Tongue (tissue), 3 donors: ENCODE measurements at places on chromosomes 11 and 22.

- DNase-seq: no peak
These were observed 6.1 kb upstream of the CHST1 start for GRCh38 chr11:45671246-45672171.

DNA sequence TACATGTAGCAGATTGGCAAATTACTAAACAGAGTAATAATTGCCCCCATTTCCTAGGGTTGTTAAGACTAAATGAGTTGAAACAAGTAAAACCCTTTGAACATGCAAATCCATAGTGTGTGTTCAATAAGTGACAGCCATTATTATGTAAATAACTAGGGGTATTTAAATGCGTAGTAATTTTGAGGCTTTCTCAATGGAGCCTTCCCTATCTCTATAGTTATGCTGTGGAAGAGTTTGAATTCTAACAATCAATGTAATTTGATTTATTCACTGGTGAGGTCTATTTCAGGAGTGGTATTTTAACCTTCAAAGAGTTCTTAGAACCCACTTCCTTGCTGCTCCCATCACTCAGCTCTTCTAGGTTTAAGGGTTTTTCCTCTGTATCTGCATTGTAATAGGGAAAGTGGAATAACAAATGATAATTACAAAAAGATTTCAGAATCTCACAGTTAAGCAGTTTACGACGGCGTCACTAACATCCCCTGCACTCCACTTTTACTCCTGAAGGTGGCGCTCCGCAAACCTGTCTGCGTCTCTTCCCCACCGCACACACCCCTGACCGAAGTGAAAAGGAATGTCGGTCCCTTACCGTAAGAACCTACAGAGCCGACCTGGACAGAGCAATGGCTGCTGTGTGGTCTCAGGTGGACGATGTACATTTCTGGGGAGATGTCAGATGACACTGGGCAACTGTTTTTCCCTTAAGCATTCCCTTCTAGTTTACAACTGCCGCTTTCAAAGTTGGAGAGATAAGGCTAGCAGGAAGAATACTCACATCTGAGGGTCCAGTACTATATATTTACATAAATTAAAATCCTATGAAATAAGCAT is 80.8 kb downstream of the ZC3H12C start:
- DNase-seq: peak; percentile 80

DNA sequence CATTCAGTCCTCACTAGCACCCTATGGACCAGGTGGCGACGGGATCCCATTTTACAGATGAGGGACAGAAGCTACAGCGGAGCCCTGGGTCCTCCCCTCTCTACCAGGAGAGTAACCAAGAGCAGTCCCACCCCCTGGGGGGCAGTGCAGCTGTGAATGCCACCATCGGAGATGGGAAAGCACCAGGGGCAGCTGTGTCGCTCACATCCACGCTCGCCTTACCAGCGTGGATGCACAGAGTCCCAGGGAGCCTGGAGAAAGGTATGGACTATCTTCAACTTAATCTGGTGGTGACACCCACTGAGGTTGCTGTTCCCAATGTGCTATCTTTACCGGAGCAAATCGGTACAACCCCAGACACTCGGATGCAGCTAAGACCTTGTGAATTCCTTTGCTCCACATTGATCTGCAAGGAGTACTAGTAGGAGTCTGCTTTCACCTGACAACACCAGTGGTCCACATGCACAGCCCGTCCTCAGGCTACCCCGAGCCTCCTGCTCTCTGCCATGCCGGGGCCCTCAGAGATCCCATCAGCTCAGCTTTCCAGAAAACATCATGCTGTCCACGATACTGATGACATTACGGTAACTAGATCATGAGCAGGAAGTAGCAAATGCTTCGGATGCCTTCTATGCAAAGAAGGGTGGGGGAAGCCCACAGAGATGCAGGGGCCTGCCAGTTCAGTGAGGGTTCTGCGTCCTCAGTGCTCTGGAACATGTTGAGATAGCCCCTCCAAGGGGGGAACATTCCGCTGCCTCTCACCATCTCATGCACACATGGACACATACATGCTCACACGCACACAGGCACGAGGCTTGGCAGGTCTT is 126.0 kb downstream of the CTTN start:
- no peak for DNase-seq

DNA sequence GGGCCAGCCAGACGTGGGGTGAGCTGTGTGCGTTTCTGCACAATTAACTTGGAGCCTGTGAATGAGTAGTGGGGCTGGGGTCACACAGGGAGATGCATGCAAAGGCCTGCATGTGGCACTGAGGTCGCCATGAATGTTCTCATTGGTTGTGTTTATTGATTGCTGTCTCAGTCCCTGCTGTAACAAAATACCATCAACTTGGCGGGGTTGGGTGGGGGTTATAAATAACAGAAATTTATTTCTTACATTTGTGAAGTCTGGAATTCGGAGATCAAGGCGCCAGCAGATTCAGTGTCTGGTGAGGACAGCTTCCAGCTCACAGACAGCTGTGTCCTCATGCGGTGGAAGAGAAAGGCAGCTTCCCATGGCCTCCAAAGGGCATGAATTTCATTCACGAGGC is 29.3 kb upstream of the PHF21B start:
- no peak for DNase-seq

DNA sequence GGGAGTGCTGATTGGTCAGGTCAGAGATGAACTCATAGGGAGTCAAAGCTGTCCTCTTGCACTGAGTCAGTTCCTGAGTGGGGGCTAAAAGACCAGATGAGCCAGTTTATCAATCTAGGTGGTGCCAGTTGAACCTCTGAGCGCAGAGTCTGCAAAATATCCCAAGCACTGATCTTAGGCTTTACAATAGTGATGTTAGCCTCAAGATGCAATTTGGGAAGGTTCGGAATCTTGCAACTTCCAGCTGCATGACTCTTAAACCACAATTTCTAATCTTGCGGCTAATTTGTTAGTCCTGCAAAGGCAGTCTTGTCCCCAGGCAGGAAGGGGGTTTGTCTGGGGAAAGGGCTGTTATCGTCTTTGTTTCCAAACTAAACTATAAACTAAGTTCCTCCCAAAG is 92.3 kb upstream of the PARVA start:
- DNase-seq: no peak

DNA sequence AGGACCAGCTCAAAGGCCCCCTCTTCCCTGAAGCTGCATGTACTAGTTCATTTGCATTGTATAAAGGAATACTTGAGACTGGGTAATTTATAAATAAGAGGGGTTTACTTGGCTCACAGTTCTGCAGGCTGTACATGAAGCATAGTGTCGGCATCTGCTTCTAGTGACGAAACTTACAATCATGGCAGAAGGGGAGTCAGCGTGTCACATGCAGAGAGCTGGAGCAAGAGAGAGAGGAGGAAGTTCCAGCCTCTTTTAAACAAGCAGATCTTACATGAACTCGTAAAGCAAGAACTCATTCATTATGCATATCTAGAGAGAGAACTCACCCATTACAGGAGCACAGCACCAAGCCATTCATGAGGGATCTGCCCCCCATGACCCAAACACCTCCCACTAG is 7.1 kb upstream of the HMGXB4 start:
- DNase-seq: no peak

GRCh38 chr11:105858841-105859240 is 163.2 kb downstream of the MSANTD4 start:
- no peak for DNase-seq

DNA sequence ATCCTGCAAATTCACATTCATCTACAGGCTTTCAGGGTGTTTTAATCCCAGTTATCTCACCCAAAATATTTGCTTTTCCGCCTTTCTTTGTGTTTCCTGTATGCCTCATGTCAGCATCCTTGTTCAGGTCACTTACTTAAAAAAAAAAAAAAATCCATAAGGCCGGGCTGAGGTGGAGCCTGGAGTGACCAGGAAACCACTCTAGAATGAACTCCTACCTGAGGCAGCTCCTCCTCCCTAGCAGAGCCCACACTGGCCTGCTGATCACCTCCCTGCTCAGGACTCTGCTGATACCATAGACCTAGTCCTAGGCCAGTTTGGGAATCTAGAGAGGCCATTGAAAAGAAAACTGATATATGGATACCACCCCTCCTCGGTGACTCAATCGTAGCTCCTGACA is 8.7 kb upstream of the DGAT2 start:
- DNase-seq: no peak

DNA sequence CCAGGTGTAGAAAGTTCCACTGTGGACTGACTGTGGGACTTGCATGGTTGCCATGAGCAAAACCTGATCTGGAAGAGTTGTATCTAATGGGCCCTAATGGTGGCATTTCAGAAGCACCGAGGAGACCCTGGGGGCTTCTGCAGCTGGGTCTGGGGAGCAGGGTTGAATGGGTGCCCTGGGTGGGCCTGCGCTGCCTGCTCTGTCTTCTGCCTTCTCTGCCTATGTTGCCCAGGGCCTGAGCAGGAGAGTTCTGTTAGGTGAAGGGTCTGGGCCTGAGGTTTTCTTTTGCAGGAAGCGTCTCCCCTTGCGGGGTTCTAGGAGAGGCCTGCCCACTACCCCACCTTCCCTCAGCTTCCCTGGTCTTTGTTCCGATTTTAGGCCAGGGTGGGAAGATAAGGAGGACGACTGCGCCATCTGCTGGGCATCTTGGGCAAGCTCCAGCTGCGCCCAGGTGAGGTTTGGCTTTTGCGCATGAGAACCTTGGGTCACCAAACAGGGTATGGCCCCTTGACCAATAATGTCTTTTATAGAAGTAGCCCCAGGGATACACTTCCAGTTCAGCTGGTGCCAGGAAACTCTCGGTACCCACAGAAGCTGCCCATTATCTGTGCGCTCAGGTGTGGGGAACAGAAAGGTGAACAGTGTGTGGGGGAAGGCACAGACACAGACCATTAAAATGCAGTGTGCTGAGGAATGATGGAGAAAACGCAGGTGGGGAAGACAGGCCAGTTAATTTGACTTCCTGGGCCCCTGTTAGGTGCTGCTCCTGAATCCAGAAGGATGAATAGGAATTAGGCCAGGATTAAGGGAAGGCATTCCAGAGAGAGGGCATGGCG is 23.2 kb downstream of the COMMD9 start:
- peak; percentile 80 for DNase-seq

GRCh38 chr11:14587258-14587657 is 56.3 kb upstream of the PDE3B start:
- DNase-seq: peak; percentile 37

DNA sequence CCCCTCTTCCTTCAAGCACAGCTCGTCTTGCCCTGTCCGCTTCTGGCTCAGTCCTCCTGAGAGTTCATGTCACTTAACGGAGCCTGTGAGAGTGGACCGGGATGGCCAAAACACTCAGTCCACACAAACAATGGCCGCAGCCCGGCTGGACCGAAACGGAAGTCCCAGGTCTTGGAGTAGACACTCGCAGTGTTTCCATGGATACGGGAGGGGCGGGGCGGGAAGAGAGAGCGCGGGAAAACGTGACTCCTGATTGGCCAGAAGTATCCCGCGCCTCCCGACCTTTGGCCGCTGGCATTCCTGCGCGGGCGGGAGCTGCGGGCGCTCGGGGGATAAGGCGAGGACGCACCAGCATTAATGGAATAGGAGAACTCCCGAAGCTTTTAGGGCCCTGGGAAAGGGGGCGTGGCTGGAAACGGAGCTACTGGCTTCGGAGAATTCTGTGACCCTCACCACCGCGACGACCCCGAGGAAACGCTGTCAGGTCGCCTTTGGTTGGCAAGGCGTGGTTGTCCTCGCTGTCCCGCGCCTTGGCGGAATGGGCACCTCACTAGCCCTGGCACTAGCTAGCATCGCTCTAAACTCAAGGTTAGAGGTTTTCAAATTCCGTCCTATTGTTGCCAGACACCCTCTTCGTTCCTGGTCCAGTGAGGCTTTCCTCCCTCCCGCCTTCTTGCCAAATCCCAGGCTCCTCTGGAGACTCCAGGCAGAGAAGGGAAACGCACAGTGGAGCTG is at the start of the genes NLRP14 and ZNF214:
TSS of gene NLRP14 (plus strand) at position 297 of the 735 bp plus-strand sequence. CDS start 18,108 bp downstream, outside the sequence.
TSS of gene ZNF214 (minus strand) at position 164 of the 735 bp plus-strand sequence. CDS start 17,511 bp downstream, outside the sequence.
- DNase-seq: peak; percentile 97

DNA sequence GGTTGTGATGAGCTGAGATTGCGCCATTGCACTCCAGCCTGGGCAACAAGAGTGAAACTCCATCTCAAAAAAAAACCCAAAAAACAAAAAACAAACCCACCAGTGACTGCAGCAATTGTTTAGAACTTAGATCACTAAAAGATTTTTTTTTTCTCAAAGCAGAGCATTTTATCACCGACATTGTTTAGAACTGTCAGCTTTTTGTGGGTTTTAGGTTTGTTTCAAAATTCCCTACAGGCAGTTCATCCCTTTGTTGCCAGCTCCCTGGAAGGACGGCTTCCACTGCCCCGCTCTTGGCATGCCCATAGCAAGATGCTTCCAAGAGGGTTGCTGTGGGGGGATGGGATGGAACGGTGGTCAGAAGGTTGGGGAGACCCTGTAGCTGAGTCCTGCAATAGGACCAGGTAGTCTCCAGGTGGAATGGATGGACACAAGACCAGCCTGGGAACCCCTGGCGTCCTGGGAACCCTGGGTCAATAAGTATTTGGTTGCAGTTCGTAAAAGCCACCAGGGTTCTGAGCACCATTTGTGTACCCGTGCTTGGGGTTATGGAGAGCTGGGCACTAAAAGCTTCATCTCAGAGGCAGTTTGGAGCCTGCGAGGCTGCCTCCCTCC is 46.7 kb downstream of the TSPAN18 start:
- DNase-seq: no peak

GRCh38 chr11:6405052-6405667 is 13.7 kb downstream of the APBB1 start:
- peak; percentile 60 for DNase-seq

DNA sequence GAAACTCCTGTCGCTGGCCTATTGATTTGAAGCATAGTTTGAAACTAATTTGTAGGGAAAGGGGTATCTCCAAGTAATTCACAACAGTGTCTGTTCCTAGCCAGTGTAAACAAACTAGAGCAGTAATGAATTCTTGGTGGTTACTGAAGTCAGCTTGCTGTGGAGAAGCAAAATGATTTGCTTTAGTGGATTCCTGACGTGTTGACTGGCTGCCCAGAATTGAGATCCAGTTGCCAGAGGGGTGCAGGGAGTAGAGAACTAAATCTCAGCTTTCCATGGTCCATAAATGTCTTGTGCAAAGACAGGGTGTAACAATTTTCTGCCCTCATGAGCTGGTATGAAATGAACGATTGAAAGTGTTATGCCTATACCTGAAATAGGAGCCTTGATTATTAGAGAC is 382.5 kb upstream of the KIRREL3 start:
- peak; percentile 36 for DNase-seq

DNA sequence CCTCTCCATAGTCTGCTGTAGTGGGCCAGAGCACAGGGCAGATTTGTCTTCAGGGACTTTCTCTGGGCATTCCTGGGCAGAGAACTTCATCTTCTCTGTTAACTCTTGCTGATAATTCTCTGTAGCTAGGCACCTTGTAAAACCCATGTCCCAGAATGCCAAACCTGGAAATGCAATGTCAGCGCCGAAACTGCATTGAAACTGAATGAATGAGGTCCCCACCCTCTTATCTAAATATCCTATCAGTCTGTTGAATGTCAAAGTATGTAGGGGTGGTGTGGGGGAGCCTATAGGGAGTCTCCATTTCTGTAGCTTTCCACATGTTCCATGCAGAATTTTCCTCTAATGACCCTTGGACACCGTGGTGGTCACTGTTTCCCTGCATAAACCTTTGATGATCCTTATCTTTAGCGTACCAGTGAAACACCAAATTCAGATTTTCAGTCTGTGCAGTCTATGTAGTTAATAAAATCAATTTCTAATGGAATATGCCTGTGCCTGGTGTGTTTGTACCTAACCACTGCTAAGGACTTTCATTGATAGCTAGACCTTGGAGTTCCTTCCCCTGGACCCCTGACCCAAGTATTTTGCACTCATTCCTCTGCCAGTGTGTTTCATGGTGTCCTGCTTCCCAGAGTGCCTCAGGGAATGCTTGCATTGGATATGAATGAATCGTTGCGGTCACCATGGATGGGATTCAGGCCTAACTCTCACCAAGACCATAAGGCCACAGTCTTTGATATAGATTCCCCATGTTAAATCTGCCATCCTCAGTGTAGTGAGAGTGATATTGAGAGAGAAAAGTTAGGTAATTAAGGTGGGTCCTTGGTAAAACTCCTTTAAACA is 2.5 kb upstream of the CABIN1 start:
- no peak for DNase-seq

GRCh38 chr11:94958121-94958696 is 15.1 kb downstream of the CWC15 start:
- DNase-seq: peak; percentile 54
